Sigmoid colon (tissue), 7 donors: ENCODE measurements at places on chromosomes 11 and 22. TPM values are rescaled to one million over a fixed set of nuclear protein-coding genes. Genes with fewer than 3 reads are reported as not detected.

- DNase-seq = no peak
These were observed 82.1 kb upstream of the PPARA start for GRCh38 chr22:46068181-46068592.

DNA sequence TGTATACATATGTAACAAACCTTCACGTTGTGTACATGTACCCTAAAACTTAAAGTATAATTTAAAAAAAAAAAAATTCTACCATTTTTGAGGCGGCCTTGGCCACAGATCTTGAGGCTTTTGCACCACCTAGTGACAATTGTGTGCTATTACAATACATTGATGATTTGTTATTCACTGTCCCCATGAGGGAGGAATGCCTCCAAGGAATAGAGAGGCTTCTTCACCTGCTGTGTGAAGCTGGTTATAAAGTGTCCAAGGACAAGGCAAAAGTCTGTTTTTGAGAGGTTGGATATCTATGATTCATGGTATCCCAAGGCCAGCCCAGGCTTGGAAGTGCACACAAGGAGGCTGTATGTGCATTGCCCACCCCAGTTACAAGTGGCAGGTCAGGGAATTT is 30.7 kb downstream of the SLC22A25 start:
- no peak for DNase-seq

The TST gene
- total RNA-seq = 29.9 TPM

DNA sequence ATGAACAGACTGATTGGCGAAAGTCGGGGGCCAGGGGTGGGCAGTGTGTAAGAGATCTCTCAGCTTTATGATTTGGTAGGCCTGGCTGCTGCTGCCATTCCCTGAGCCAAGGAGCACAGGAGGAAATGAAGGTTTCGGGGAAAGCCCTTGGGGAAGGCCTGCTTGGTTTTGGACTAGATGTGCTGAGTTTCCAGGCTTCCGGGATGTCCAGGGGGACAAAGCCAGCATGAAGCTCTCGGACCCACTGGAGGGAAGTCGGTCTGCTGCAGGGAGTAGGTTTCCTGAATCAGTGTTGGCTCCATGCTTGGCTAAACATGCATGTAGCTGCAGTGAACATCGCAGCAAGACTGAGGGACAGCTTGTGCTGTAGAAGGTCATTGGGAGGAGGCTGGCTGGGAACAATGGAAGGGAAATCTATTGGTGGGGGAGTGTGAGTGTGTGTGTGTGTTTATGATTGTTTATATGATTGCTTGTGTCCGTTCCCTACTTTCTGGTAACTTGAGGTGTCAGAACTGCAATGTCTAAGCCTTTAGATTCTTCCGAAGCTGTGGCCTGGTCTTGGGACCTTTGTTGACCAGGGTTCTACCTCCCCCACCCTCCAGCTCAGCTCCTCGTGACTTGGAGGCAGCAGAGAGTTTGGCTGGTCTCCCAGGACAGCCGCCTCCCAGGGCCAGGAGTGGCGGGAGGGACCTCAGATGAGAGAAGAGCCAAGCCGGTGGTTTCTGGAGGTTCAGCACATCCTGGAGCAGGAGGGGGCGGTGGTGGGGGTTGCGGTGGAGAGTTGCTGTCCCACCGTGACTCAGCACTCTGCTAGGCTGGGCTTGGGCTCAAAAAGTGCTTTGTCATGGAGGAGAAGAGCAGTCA is 4.0 kb upstream of the FTH1 start:
- peak; percentile 100 for DNase-seq

DNA sequence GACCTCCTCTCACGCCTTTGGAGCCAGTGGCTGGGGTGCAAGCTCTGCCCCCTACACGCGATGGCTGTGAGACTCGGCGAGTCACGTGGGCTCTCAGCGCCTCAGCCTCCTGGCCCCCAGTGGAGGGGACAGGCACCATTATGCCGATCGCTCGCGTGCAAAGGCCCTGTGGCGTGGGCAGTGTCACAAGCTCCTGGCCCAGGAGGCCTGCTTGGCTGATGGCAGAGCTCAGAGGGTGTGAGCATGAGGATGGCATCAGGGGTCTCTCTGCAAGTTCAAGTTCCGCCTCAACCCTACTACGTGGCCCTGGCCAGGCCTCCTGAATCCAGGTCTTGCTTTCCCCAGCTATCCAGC is 90.8 kb upstream of the KCNQ1OT1 start:
- peak; percentile 44 for DNase-seq

DNA sequence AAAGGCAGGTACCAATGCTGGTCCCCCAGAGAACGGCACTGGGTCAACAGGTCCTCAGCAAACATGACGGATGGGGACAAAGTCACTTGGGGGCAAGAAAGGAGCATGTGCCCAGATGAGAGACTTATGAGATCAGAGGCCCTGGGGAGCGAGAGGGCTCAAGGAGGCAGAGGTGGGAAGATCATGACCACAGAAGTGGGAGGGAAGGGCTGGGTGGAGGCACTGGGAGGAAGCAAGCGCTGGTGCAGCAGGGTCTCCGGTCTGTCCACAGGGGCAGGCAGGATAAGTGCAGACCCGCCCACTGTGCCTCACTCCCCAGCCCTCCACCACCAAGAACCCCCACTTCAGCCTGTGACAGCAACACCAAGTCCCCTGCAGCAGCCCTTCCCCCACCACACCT is 10.9 kb downstream of the ELFN2 start:
- DNase-seq = no peak

DNA sequence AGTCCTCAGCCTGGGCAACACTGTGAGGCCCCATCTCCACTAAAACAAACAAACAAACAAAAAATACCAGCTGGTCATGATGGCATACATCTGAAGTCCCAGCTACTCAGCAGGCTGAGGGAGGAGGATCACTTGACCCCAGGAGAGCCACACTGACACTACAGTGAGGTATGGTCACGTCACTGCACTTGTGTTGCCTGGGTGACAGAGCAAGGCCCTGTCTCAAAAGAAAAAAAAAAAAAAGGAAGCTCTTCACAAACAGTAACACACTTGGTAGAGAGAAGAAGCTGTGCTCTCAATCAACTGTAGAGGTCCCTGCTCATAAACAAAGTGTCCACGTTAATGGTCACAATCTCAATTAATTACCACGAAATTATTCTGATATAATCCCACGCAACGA is 401.6 kb upstream of the CCDC90B start:
- no peak for DNase-seq

The RHOD gene
- total RNA-seq = 14.1 TPM

- DNase-seq = no peak
These were observed 53.6 kb upstream of the USP47 start for GRCh38 chr11:11788063-11788710.

- no peak for DNase-seq
These were observed 20.3 kb upstream of the TNRC6B start for GRCh38 chr22:40157330-40157945.

DNA sequence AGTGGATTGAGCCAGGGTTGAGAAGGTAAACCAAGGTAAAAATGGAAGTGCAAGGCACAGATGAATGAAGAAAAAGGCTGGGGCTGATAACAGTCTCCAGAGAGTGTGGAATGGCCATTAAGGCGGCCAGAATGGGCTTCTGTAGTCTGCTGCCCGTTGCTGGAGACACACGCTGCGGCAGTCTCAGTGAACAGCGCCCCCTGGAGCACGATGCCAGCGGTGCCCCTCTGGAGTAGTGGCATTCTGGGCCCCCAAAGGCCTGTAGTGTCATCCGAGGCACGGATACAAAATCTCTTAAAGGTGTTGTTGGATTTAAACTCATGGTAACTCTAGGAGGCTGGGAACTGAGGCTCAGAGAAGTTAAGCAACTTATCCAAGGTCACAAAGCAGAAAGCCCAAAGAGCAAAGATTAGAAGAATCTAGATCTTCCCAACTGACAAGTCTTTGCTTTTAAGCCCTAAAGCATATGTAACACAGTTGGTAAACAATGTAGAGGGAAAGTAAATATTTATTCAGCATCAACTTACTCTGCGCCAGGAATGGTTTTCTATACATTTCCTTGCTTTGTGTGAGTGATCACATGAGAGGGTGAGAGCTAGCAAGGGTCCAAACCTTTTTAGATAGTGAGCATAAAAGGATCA is 18.2 kb downstream of the KCNJ1 start:
- no peak for DNase-seq

DNA sequence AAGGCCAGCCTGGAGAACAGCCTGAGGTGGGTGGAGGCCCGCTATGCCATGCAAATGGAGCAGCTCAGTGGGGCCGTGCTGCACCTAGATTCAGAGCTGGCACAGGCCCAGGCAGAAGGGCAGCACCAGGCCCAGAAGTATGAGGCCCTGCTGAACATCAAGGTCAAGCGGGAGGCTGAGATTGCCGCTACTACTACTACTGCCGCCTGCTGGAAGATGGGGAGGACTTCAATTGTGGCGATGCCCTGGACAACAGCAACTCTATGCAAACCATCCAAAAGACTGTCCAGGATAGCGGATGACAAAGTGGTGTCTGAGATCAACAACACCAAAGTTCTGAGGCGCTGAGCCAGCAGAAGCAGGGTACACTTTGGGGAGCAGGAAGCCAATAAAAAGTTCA is 3.1 kb upstream of the TMEM218 start:
- no peak for DNase-seq

GRCh38 chr11:2998073-2998850 is 6.1 kb upstream of the NAP1L4 start:
- DNase-seq = peak; percentile 33

DNA sequence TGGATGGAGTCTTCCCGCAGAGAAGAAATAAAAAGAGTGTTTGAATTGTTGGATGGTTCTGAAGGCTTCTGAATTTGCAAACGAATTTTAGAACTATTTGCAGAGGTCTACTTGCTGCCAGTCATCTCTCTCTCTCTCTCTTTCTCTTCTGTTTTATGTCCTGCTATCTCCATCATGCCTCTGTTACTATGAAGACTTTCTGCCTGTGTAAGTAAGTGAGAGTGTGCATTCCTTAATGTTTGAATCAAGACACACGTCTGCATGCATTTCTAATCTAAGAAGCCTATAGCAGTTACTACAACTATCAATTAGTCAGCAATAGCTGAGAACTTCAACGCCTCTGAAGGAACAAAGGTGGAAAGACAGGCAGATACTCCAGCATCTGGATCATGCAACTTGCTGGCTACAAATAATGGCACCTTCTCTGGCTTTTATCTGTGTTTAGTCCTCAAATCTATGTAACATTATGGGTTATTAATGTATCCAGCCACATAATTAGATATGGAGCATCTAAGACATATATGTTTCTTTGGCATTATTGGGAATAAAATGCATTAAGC is 191.5 kb upstream of the BLID start:
- DNase-seq = no peak

- DNase-seq = no peak
These were observed 101.6 kb downstream of the MAML2 start for GRCh38 chr11:96241331-96241841.

DNA sequence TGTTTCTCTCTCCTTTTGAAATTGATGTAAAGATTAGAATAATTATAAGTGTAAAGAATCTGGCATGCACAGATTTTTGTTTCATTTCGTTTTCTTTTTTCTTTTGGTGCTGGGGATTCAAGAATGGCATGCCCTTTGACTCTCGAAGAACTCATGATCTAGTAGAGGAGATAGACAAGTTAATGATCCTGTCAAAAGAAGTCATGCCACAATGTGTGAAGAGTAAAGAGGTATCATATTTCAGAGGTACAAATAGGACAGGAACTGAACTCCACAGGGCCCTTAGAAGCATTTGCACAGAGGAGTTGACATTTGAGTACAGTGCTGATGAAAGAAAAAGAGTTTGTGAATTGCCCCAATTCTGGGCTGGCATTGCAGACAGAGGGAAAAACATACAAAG is 708.0 kb upstream of the ARHGAP42 start:
- DNase-seq = no peak

DNA sequence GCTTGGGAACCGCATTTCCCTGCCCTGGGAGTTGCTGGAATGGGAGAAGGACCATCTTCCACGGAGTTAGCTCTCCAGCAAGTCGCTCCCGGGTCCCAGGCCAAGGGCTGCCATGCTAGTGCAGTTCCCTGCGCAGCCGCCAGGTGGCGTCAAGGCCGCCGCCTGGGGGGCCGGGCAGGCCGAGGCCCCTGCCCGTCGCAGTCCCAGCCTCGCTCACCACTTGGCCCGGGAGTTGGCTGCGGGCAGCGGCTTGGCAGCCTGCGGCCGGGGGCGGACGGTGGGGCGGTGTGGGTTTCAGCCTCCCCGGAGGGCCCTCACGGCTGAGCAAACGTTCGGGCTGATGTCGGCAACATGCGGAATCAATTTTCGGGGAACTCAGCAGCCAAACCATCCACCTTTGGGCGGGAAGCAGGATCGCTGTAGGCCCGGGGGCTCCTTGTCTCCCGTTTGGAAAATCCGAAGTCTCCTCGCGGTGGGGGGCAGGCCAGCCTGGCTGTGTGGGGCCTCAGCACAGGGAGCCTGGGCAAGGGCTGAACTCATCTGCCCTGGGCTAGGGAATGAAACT is 415.1 kb downstream of the SOX6 start:
- DNase-seq = no peak

The SCN3B gene
- total RNA-seq = 3.0 TPM

GRCh38 chr11:99069856-99070444 is 49.2 kb downstream of the CNTN5 start:
- DNase-seq = peak; percentile 48

DNA sequence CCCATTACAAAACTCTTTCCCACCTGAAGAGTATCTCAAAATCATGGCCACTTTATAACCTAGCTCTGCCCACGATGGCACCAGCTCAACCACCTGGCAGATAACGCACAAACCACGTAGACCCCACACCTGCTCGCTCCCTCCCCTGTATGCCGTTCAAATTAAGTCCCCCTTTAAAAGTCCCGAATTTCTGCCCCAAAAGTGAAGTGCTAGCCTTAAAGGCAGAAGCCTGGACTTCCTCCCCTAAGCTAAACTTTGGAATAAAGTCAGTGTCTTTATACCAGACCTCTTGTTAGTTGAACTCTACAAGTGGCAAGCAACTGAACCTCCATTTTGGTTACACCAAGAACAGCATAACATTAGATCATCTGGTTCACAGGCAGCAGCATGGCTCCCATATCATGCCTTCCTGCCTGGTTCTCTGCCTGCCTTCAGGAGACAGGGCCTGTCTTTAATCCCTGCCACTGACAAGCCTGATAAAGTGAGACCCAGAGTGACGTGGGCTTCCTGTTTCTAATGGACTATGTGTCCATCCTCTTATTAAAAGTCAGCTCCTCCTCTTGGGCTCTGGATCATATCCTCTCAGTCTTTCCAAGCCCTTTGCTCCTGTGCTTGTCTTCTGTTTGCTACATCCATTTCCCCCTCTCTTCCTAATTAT is 32.6 kb upstream of the NNMT start:
- no peak for DNase-seq

The ZBTB16 gene
- total RNA-seq = 110 TPM

DNA sequence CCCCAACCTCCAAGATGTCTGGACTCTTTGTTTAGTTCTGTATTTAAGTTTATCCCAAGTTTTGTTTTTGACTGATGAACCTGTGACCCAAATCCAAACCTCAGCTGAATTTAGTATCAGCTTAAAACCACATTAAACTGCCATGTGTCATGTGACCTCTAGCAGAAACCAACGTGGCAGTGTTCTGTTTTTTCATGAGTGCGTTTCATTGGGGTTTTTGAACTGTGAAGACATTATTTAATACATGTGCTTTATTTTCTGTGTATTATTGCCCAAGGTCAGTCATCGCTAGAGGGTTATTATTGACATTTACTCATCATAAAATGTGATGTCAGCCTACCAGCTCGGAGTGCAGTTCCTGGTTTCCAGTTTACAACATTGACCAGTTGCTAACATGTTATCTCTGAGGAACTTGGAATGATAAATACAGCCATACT is 1.8 kb downstream of the TLCD5 start:
- DNase-seq = no peak

GRCh38 chr11:92101920-92102319 is 122.7 kb upstream of the FAT3 start:
- no peak for DNase-seq

The KRTAP5-8 gene
- not detected for total RNA-seq

The RAPSN gene
- not detected for total RNA-seq
